DMS79 treated with DMSO at 0.1 percent for 48 hours (cell line): ENCODE measurements at places on chromosomes 7 and 10.

DNA sequence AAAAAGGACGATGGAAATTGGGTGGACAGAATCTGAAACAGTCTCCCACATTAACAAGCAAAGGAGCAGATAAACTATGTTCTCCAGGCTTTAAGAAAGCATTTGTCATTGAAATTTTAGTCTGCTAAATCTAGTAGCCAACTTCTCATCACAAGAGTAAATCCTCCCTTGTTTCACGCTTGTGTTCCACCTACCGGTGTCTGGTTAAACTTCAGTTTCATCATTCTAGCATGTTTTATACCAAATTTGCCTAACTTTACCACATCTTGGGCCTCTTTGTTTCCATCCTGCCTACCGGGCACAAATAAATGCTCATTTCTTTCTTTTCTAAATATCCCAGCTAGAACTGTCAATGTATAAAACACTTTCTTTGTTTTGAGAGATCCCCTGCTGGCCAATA, 5.8 kb downstream of the LIPA start:
- no peak for DNase-seq

DNA sequence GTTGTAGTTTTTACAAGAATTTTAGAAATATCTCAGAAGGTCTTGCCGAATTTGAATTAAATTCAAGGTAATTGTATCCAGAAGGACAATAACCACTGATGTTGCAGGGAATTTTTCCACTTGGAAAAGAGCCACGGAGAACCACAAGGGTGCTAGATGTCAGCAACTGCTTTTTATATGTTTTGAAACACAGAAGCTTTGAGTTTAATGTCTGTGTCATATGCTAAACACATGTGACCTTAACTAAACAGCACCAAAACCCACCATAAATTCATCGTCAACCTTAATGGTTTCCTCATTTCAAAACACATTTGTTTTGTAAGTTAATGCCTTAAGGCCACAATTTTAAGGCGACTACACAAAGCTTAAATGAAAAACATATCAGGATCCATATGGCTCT, 106.9 kb downstream of the COL28A1 start:
- DNase-seq, result no peak

DNA sequence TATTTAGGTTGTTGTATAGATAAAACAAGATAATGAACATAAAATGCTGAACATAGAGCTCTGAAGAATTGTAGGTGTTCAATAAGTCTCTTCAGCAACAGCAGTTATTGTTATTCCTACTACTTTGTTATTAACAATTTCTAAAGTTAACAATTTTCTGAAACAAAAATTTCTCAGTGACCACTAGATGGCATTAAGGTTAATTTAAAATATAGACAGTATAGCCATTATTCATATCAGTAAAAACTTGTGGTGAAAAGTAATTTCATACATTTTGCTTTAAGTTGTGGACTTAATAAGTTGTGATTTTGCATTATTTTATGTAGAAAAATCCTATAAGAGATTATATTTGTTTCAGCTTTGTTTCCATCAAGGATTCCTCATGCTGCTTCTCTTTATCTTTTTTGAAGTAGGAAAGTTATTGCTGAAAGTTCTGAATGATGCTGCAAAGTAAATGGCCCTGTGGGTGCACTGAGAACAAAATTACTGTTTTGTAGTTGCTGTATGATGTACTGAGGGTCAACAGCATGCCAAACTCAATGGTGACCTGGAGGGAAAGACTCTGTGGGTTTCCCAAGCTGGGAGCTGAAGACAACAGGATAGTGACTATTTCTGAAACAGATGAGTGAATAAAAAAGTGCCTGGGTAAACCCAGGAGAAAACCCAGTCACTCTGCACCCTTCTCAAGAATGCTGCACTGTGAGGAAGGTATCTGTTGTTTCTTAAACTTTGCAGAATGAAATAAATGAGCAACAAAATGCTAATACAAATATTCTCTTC, 253.6 kb downstream of the KIF20B start:
- no peak for DNase-seq

DNA sequence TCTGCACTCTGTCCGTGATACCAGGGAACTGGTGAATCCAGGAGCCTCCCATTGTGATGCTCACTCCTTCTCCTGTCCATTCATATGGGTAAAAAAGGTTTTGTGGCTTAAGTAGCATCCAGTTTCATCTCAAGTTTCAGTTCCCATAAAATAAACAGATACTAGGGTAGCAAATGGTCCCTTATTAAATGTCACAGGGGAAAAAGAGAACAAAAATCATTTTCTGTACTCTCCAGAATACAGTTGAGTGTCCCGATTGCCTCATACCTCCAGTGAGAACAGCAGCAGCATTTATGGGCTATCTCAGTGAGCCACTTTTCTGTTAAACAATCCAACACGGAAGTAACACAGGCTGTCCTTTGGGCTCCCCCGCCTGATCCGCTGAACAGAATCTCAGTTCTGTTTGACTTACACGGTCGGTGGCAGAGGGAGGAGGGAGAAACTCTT, 179.6 kb downstream of the CELF2 start:
- no peak for DNase-seq

- no peak for DNase-seq
Observed at GRCh38 chr10:68167586-68168189, 58.4 kb downstream of the MYPN start.

DNA sequence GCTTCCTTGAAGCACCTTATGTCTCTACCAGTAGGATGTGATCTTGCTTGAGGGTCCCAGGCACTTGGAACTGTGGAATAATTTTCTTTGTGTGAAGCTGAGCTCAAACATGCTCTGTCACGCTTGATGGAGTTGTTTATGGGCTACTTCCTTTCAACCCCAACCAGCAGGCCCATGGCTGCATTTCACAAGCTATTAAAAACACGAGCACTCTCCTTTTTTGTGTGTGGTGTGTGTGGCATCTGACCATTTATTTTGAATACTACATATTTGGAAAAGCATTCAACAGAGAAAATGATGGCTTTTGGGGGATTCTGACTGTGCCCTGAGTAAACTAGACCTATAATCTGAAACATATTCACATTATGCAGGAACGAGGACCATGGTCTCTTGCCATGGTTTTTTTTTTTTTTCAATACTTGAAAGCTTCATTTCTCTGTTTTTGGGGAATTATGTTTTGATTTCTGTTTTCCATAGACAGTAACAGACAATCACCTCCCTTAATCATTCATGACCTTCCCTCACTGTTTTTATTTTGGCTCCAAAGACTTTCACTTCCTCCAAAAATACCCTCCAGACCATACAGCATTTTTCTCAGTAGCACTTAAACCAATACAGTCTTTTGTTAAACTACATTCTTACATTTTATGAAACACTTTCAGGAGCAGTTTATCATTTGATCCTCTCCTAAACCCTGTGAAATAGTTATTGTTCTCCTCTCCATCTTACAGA, 233.6 kb upstream of the BMPER start:
- peak; percentile 89 for DNase-seq

- no peak for DNase-seq
Observed at GRCh38 chr10:65234261-65234660, 1691.6 kb upstream of the LRRTM3 start.

DNA sequence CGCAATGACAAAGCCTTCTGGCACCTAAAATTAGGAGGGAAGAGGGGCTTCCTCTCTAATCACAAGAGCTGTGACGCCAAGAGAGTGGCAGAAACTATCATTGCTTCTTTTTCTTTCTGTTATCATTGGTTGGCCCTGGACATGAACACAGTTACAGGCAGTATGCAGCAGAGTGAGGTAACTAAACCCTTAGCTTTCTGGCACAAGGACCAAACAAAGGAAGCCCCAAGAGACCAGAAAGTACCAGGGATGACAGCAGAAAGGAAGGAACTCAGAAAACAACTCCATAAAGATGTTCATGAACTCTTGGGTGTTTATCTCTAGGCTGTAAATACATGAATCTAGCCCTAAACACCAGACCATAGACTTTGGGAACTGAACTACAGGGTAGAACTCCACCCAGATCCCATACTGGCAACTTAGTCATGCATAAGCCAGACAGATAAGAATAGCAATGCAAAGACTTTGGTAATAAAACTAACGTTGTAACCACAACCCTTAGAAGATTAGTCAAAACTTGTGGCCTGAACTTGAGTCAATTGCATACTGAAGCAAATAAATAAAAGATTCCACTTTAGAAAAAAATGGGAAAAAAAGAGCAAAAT, 195.7 kb upstream of the PTN start:
- DNase-seq, result no peak

DNA sequence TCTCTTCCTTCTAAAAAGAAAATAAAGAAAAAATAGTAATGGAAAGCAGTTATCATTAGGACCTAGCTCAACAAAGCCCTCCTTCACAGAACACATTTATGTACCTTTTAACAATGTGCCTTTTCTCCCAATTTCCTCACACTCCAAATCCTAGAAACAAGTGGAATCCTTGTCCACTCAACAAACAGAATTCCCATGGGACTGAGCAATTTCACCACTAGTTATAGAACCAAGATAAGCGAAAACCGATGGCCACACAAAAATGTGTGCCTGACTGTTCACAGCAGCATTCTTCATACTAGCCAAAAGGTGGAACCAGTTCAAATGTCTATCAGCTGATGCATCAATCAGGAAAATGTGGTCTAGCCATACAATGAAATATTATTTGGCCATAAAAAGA, 17.3 kb downstream of the DCLRE1C start:
- no peak for DNase-seq

- no peak for DNase-seq
Observed at GRCh38 chr10:76950354-76950753, 687.3 kb downstream of the KCNMA1 start.
